ENCODE measurements at places on chromosomes 3 and 15. TPM values are rescaled to one million over a fixed set of nuclear protein-coding genes. Genes with fewer than 3 reads are reported as not detected.

Gene ALG1L2
- total RNA-seq, result 0.54 TPM

Gene ITGB5
- 199 TPM for total RNA-seq

Gene ITIH4
- total RNA-seq, result 2.2 TPM

Gene SYNPR
- total RNA-seq, result not detected

Gene LRRC49
- 2.7 TPM for total RNA-seq

Gene SEMA3G
- 0.06 TPM for total RNA-seq

Gene FHIT
- total RNA-seq, result 1.1 TPM

Gene GOLGA6L24
- not detected for total RNA-seq

Gene PTH1R
- total RNA-seq, result 12.4 TPM

Gene OR5H14
- not detected for total RNA-seq

Gene TCAIM
- 22.2 TPM for total RNA-seq

Gene MFN1
- 22.6 TPM for total RNA-seq

Gene CACNA2D2
- not detected for total RNA-seq
